ENCODE measurements at places on chromosomes 6 and 20.

GRCh38 chr6:63476302-63476701 is 96.0 kb upstream of the LOC128125822 start:
- DNase-seq: no peak

- DNase-seq: no peak
These were observed 8.6 kb downstream of the BMP7 start for GRCh38 chr20:57257701-57258453.

GRCh38 chr6:147637620-147638195 is 129.2 kb downstream of the SAMD5 start:
- DNase-seq: no peak

DNA sequence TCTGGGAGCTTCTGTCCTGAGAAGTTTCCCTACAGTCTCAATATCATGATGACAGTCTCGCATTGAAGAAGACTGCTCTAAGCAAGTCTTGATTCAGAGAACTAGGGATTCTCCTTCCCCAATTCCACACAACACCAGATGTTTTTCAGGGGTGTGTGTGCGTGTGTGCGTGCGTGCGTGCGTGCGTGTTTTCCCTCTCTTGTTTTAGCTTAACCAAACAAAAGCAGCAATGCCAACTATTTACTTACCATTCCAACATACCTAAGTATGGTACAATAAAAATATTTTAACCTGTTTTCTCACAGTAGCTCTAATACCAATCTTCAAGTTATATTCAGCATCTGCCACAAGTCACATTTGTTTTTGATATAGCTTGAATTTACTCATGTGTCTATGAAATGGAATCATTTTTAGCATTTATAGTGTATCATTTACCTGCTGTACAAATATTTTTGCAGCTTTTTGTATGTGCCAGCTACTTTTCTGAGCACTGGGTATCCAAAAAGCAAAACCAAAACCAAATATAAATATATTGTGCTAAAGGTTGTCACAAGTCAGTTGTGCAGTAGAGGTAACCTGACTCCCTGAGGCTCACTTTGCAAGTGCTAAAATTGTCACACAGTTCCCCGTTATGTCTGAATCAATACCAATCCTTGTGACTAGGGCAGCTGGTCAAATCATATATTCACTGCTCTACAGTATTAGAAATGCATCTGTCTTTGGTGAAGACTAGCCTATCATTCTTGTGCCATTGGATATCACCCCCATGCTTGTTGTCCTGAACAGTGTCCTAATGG is 21.7 kb upstream of the MYLIP start:
- DNase-seq: no peak

DNA sequence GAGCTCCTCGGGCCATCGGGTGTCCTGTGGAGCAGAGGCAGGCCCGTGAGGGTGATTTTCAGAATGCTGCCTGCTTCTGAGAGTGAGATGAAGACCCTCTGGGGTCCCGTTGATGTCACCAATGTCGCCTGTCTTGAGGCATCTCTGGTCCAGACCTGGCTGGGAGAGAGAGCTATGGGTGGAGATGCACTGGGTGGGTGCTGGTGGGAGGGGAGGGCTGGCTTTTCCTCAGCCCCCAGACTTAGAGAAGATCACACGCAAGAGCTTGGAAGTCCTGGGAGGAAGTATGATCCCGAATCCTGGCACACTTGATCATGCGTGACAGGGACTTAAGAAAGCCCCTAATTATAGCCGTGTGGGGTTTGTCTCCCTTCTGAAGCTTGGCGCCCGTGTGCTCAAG is 103.2 kb upstream of the CD93 start:
- no peak for DNase-seq

GRCh38 chr20:62511915-62512610 is 36.3 kb upstream of the GATA5 start:
- DNase-seq: no peak

DNA sequence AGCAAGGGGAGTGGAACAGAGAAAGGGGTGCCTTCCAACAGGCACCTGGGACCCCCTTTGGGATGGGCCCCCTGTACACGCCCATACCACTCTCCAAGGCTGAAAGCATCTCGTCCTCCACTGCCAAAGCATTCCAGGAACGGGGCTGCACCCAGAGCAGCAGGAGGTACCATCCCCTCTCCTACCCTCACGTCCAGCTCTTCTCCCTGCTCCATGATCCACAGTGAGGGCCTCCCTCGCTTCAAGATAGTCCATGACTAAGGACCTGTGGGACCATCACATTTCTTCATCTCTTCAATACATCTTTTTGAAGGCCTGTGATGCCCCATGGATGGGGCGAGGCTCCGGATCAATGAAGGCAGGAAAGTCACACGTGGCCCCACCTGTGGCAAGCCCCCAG is 209.9 kb downstream of the ANKRD60 start:
- DNase-seq: no peak

DNA sequence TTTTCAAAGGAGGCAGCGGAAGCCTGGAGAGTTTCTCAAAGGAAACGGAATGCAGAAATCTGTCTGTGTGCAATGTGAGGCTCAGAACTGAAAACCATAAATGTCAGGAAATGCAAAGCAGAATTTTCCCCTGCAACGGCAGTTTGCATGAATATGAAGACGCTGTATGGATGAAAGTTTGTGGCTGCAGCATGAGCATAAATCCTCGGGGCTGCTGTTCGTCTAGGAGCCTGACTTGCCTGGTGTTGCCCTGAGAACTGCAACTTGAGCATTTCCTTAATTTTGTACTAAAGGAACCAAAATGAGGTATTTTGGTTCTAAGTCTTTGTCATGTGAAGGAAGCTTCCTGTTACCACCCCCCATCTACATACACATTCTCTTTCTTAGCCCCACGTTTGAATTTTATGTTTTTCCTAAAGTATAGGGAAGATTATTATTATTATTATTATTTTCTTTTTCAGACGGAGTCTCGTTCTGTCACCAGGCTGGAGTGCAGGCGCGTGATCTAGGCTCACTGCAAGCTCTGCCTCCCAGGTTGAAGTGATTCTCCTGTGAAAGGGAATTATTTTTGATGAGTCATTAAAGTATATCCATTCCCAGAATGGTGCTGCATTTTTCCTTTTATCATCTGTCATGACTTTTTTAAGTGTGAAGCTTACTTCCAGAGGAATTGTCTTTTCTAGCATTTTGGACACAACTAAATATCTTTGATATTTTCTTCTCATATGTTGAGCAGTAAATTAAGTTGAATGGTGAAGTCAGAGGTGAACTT is 33.1 kb downstream of the MTHFD1L start:
- DNase-seq: no peak

DNA sequence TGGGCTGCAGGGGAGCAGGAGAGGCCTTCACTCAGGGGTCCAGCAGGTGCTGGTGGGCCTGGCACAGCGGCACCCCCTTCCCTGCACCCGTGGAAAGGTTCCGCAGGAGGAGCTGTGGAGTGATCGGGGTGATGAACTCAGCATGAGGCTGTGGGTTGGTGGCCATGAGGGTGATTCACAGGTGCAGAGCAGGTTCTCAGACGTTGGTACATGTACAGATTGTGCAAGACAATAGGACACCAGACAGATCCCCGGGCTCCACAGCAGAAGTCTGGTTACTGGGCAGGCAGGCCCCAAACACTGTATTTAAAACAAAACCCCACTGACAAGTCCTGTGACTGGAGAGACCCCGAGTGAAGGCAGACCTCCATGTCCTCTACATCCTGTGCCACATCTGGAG is 151.6 kb upstream of the CDH4 start:
- DNase-seq: no peak

GRCh38 chr6:77462359-77463307 is 658 bp downstream of the HTR1B start:
- DNase-seq: no peak

- DNase-seq: no peak
These were observed 4.4 kb upstream of the PLCB1 start for GRCh38 chr20:8127553-8128255.

- DNase-seq: no peak
These were observed 183.4 kb downstream of the ADGRG6 start for GRCh38 chr6:142485256-142485655.
